ENCODE measurements at places on chromosomes 3 and 15.

DNA sequence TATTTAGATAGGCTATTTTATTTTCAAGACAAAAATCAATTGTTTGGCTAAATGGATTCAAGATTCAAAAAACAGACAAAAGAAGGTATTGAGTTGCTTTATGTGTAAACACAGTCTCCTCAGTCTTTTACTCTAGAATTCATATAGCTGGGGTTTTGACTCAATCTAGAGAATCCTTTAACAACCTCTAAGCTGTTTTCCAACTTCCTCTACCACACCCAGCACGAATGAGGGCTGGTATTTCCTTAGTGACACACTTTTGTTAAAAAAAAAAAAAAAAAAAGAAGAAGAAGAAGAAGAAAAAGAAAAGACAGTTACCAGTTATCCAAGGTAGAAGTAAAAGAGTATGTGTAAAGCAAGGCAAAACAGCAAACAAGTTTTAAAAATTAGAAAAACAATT is 732.8 kb upstream of the GOLIM4 start:
- DNase-seq, result no peak
- H3K36me3 ChIP-seq, result no peaks in the 10 kb centered on the region

GRCh38 chr3:45592830-45593707 is 1.5 kb upstream of the LIMD1 start:
- H3K4me1 ChIP-seq, result peaks cover 46% of the 10 kb centered on the region
- H3K27me3 ChIP-seq, result no peaks in the 10 kb centered on the region
- H3K4me3 ChIP-seq, result peak overlapping the region; percentile 90
- peak; percentile 96 for DNase-seq
- peak overlapping the region; percentile 94 for H3K27ac ChIP-seq

DNA sequence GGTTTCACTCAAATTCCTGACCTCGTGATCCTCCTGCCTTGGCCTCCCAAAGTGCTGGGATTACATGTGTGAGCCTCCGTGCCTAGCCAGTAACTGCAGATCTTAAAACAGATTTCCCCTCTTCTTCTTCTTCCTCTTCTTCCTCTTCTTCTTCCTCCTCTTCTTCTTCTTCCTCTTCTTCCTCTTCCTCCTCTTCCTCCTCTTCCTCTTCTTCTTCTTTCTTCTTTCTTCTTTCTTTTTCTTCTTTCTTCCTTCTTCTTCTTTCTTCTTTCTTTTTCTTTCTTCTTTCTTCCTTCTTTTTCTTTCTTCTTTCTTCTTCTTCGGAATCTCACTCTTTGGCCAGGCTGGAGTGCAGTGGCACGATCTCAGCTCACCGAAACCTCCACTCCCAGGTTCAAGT is 7.8 kb downstream of the USP3 start:
- H3K27ac ChIP-seq, result no peak overlapping the region
- H3K36me3 ChIP-seq, result no peaks in the 10 kb centered on the region
- H3K4me1 ChIP-seq, result peaks cover 85% of the 10 kb centered on the region
- no peak overlapping the region for H3K4me3 ChIP-seq

DNA sequence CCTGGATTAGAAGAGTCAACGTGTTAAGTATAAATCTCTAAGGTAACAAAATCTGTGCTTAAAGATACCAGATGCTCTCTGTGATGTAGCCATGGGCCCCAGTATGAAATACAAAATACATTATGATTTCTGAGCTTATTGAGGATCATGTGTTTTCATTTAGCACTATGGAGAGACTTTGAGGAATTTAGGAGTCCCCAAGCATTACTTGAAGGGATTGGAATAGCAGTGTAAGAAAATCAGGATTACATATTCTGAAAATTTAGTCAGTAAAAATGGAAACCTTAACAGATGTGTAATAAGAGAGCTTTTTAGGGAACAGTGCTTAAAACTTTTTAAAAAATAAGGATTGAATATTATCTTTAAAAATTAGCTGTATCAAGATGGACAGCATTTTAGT is 35.5 kb downstream of the ECT2 start:
- peaks cover 16% of the 10 kb centered on the region for H3K36me3 ChIP-seq
- H3K27ac ChIP-seq, result no peak overlapping the region
- no peaks in the 10 kb centered on the region for H3K4me1 ChIP-seq
- no peaks in the 10 kb centered on the region for H3K27me3 ChIP-seq
- no peak for DNase-seq
- no peak overlapping the region for H3K4me3 ChIP-seq

DNA sequence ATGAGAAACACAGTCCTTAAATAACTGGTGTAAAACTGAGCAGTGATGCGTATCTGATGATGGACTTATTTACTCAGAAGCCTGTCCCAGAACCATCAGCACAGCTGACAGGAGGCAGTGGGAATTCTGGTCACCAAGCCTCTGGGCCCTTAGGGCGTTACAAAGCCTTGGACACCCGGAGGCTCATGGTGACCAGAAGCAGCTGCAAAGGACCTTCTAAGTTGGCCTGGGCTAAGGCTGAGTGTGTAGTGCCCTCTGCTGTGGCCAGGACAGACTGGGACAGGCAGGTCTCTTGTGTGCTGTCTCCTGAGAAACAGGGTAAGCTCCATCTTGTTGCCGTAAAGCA is 168.9 kb downstream of the ATP10A start:
- no peak overlapping the region for H3K27ac ChIP-seq
- no peaks in the 10 kb centered on the region for H3K27me3 ChIP-seq
- H3K4me3 ChIP-seq, result no peak overlapping the region
- DNase-seq, result no peak
- no peaks in the 10 kb centered on the region for H3K4me1 ChIP-seq

DNA sequence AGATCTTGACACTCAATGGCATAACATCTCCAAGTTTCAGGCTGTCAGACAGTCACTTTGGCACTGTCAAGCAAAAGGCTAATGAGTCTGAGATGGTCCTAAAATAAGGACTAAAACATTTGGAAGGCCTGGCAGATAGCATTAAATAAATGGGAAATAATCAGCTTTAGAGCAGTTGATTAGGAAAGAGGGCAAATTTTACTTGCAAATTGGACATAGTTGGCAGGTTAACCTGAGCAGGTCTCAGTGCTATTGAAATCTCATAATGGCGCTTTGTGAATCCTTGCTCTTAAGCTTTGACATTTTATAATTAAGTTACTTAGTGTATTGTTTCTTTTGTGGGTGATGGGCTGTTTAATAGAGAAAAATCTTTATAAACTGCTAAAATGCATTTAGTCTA is 1003.1 kb upstream of the GBE1 start:
- H3K4me1 ChIP-seq, result no peaks in the 10 kb centered on the region
- H3K4me3 ChIP-seq, result no peak overlapping the region
- no peaks in the 10 kb centered on the region for H3K36me3 ChIP-seq
- H3K27ac ChIP-seq, result no peak overlapping the region
- no peak for DNase-seq
- H3K27me3 ChIP-seq, result no peaks in the 10 kb centered on the region

GRCh38 chr3:15271785-15272381 is 60.5 kb downstream of the SH3BP5 start:
- H3K27ac ChIP-seq, result peak overlapping the region; percentile 67
- peaks cover 7% of the 10 kb centered on the region for H3K36me3 ChIP-seq
- no peaks in the 10 kb centered on the region for H3K27me3 ChIP-seq
- DNase-seq, result peak; percentile 80
- peaks cover 73% of the 10 kb centered on the region for H3K4me1 ChIP-seq
- H3K4me3 ChIP-seq, result no peak overlapping the region

DNA sequence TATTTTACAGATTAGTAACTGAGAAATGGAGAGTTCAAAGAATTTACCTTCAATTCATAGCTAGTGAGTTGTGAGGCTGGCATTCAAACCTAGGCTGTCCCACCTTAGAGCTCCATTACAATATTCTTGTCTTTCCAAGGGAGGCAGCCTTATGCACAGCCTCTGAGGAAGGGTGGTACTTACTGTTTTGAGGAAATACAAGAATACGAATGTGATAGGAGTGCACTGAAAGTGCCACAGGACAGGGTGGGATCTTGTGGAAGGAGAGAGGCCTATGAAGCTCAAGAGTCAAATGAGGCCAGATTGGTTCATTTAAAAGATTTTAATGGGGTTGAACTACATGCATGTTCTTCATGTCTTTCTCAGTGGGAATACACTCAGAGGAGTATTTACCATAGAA is 86.3 kb downstream of the ARIH1 start:
- no peak for DNase-seq
- no peak overlapping the region for H3K4me3 ChIP-seq
- peaks cover 71% of the 10 kb centered on the region for H3K36me3 ChIP-seq
- H3K27ac ChIP-seq, result no peak overlapping the region
- H3K27me3 ChIP-seq, result no peaks in the 10 kb centered on the region

All from lower lobe of right lung (tissue), 2 donors.